ENCODE measurements at places on chromosomes 4 and X.

DNA sequence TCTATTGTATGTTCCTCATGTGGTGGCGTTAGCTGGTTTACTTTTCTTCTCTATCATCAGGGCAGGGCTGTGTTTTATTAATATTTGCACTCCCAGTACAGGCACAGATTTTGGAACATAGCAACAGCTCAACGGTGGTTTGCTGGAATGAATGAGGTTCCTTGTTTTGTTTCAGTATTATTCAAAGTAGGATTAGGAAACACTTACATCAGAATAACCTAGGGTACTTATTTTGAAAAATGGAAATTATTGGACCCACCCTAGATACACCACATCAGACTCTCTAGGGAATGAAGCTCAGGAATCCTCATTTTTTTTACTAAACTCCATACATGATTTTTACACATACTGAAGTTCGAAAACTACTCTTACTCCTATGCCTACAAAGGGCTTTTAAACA lies 108.8 kb upstream of the ENPEP start:
- no peak for DNase-seq

- no peak for DNase-seq
Measured at GRCh38 chrX:19628011-19628575, 112.8 kb upstream of the MAP3K15 start.

DNA sequence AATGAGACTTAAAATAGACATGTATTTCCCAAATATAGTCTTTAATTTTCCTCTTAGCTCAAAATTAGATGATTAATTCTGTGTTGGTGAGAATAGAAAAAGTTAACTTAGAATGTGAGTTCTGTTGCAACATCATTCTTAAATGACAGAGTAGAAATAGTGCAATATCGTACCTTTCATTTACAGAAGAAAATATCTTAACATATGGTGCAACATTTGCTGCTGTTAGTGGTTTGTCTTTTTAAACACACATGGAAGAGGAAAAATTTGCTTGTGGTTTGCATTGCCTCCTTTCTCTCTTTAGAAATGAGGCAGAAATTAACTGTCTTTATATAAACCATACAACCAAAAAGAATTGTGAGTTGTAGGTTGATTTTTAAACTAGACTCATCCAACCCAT lies 39.3 kb upstream of the FHDC1 start:
- DNase-seq = peak; percentile 18

GRCh38 chr4:181166742-181167399 lies 1076.3 kb upstream of the TENM3 start:
- DNase-seq = no peak

DNA sequence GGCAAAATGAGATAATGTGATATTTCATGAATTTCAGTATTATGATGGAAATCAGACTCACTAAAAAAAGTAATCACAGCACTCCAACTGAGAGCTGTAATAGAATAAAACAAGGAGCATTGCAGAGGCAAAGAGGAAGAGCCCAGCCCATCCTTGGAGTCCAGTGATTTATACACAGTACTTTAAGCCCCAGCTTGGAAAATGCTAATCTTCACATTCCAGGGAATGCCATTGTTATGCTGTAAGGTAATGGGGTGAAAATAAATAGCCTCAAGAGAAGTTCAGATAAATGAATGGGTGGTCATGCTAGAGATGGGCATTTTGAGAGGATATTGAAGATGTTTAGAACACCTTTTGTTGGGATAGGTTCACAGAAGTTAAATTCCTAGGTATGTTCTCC lies 190.3 kb upstream of the TAPT1 start:
- no peak for DNase-seq

DNA sequence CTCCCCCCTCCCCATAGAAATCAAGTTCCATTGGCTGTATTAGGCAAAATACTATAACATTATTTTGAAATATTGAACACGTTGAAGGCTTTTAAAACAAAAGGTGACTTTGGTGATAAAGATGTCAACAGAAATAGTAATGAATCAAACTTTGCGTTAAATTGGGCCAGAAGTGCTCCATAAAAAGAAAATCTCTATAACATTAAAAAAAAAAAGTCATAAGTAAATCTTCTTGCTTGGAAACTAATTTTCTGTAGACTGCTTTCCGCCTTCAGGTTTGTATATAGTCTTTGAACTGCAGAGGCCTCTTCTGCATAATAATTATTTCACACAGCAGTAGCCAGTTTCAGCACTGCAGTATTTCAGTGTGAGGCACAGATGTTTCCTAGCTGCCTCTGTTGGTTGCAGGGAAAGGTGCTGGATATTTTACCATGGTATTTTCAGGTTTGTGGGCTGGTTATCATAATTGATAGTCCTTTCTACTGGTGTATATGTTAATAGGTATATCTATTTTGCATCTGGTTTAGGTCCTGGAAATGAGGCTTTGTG lies 158.9 kb downstream of the KDM6A start:
- DNase-seq = no peak
